NCI-H2029 treated with DMSO at 0.1 percent for 48 hours (cell line): ENCODE measurements at places on chromosomes 4 and X.

GRCh38 chr4:6716958-6717655 is 1.1 kb downstream of the BLOC1S4 start:
- no peak for DNase-seq

GRCh38 chr4:10021653-10022023 is 341 bp upstream of the SLC2A9 start:
- no peak for DNase-seq

- no peak for DNase-seq
These were observed 171.7 kb upstream of the HCCS start for GRCh38 chrX:10939424-10939823.

GRCh38 chr4:42750091-42750490 is 93.2 kb upstream of the ATP8A1 start:
- no peak for DNase-seq

DNA sequence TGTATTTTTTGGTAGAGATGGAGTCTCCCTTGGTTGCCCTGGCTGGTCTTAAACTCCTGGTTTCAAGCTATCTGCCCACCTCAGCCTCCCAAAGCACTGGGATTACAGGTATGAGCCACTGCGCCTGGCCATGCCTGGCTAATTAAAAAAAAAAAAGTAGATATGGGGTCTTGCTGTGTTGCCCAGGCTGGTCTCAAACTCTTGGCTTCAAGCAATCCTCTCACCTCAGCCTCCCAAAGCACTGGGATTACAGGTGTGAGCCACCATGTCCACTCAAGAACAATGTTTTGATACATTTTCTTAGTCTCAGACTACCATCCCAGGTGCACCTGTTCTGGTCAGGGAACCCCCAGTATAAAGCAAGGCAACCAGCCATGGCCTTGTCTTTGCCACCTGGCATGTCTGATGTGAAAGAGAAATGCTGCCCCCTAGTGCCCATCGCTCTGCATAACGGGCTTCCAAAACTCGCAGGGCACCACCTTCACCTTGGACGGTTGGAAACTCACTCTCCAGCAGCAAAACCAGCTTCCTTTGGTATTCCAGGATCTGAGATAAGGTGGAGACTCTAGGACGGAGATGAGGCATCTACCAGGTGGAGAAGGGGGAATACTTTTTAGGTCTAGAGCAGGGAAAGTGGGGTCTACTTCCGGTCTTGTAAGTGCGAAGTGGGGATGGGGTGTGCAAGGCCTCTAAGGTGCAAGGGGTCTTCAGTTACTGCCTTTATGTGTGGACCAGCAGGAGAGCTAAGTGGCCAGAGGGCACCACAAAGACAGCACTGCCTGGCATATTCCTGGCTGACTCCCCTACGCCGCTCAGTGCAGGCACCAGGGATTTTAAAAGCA is 47.7 kb upstream of the AFAP1 start:
- peak; percentile 39 for DNase-seq

- DNase-seq, result peak; percentile 31
These were observed 120.4 kb upstream of the SCML1 start for GRCh38 chrX:17616936-17617335.

DNA sequence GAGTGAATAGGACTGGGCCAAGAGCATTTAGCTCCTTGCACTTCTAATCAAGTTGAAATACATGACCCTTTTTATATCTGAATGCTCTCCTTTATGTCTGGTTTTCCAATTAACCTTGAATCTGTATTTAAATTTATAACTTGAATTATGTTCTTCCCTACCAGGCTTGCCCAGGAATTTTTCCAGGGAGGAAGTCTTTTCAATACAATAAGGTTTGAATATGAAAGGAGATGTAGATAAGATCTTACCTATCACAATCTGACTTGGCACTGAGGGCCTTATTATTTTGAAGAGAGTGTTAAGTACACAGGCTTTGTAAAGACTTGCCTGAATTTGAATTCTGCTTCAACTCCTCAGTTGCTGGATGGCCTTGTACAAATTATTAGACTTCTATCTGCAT is 555.7 kb downstream of the PCDH7 start:
- DNase-seq, result no peak

DNA sequence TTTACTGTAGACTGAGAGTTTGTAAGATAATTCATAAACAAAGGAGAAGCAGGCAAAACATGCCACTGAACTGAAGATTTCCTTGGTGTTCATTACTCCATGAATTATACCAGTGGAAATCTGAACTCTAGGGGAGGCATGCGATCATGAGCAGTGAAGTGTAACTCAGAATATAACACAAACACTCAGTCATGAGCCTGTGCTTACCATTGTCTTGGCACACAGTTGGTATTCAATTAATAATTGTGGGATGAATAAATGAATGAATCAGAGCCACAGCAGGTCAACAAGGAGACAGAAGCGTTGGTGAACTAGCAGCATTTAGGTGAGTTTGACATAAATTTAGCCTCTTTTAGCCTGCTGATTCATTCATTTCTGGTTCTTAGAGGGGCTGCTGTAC is 263.5 kb upstream of the DKK2 start:
- no peak for DNase-seq

- no peak for DNase-seq
These were observed 431.6 kb downstream of the GABRG1 start for GRCh38 chr4:45692131-45692735.

DNA sequence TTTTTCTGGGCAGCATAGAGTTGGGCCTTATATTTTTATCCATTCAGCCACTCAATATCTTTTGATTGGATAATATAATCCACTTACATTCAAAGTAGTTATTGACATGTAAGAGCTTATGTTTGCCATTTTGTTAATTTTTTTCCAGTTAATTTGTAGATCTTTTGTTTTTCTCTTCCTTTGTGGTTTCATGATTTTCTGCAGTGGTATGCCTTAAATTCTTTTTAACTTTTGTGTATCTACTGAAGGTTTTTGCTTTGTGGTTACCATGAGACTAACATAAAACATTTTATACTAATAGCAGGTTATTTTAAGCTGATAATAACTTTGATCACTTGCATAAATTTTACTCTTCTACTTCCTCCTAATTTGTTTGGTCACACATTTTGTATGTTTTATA is 140.8 kb upstream of the GATB start:
- no peak for DNase-seq

GRCh38 chr4:112153211-112153791 is 8.0 kb downstream of the FAM241A start:
- DNase-seq, result no peak

DNA sequence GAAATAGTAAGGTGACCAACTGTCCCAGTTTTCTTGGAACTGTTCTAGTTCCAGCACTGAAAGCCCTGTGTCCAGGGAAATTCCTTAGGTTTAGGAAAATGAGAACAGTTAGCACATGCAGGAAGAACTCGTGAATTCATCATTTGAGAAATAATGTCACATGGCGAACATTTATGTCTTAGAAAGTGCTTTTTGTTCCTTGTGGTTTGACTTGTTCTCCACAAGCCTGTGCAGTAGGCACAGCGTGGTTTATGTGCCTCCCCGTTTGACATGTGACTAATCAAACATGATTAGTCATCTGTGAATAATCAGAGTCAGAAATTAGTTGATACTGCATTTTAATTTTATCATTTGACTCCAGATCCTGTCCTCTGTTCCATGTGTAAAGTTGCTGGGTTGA is 556.0 kb upstream of the CPEB2 start:
- no peak for DNase-seq

- DNase-seq, result peak; percentile 6
These were observed 26.0 kb upstream of the YTHDC1 start for GRCh38 chr4:68375667-68376559.

GRCh38 chrX:63258144-63258543 is 93.0 kb downstream of the SPIN4 start:
- DNase-seq, result no peak

DNA sequence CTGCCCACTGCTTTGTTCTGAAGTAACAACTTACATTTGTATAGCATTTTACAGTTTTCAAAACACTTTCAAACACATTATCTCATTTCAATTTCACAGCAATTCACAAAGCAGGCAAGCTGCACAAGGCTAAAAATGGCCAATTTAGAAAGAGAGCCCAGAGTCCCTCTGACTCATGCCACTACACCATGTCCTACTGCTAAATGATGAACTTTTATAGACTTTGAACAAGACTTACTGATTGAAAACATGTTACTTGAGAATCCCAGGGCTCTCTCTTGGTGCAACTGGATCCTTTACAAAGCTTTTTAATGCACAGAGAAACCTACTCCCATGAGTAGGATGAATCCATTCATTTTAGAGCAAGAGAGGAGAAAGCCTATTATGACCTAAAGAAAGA is 5.8 kb upstream of the G3BP2 start:
- no peak for DNase-seq

DNA sequence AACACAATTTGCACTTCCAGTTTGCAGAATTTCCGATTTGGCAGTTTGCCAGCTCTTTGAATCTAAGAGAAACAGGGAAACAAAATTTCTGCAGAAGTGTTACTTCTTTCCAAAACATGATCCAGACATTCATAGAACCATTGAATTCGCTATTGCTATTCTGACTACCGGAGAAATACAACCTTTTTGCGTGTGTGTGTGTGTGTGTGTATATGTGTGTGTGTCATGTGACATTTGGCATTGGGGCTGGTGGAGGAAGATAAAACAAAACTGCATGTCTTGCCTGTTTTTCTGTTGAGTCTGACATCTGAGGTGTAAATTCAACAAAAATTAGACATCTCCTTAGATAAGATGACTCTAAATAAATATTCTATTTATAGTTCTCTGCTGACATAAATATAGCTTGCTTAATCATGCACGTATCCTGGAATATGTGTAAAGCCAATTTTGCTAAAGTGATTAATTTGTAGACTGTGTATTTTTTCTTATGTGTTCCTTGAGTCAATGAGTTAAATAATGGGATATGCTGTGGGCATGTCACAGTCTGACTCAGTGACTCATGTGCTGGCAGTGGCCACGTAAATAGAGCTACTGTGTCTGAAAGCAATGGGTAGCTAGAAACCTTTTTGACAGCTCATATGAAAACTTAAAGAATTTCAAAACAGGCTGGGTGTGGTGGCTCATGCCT is 98.9 kb downstream of the HPGD start:
- DNase-seq, result no peak

DNA sequence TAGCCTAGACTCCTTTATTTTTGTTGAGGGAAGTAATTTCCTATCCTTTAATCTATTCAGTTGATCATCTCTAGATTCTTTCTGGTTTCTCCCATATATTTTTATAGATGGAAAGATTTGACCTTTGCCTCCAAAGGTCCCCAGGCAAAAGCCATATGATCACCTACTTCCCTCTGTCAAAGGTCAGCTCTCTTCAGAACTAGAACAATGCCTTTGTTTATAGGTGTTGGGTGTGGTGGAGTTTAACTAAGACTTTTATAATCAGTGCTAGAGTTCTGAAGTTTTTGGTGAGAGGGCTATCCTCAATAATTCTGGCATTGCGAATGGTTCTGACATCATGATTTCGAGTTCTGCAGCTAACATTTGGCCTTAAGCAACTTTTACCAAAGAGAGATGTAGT is 19.0 kb upstream of the DCAF8L2 start:
- DNase-seq, result no peak

DNA sequence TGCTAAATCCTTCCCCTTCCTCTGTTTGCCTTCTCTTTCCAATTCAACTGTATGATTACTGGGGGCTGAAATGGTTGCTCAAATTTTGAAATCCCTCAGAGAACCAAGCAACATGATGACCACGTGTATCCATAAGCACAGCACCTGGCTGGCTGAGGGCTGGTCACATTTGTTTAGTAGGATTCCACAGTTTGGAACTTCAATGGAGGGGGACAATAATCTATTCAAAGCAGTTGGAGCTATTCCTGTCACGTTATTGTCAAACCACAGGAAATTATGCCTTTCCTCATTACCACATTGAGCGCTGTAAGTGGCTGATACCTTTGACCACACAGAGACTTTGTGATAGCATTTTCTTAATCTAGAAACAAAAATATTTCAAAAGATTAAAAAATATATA is 7.0 kb downstream of the TMSB4X start:
- DNase-seq, result no peak

DNA sequence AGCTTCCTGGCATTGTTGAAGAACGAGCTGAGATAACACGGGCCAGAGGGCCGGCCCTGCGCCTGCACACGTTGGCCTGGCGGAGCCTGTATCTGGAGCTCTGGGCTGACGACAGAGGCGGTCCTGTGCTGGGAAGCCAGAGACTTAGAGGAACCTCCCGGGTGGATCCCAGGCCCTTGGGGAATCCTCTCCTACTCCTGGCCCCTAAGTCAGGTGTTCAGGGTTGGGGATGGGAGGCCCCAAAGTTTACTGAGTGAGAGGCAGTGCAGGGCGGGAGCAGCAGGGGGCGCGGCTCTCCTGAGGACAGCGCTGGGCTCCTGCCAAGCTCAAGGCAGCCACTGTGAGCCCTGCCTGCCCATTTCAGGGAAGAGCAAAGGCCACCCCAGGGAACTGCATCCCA is 2.5 kb upstream of the HTRA3 start:
- peak; percentile 16 for DNase-seq

- no peak for DNase-seq
These were observed 105.1 kb downstream of the FNIP2 start for GRCh38 chr4:158873795-158874401.

GRCh38 chr4:22635692-22636091 is 57.0 kb upstream of the GBA3 start:
- no peak for DNase-seq

GRCh38 chr4:166039822-166040221 is 166.8 kb downstream of the TLL1 start:
- DNase-seq, result no peak

DNA sequence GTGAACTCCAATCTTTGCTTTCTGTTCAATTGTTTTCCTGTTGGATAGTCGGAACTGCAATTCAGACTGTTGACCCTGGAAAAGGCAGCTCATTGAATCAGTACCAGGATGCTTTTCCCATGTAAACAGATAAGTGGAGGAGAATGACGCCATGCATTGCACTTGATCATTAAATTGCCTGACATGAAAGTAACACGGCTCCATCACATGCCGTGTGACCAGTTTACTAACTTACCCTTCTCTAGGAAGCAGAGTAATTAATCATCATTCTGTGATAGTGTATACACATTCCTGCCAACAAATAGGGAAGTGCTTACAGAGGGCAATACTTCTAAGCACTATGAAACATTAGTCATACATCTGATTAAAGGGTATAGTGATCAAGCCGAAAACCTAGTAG is 101.4 kb downstream of the PPARGC1A start:
- DNase-seq, result no peak

DNA sequence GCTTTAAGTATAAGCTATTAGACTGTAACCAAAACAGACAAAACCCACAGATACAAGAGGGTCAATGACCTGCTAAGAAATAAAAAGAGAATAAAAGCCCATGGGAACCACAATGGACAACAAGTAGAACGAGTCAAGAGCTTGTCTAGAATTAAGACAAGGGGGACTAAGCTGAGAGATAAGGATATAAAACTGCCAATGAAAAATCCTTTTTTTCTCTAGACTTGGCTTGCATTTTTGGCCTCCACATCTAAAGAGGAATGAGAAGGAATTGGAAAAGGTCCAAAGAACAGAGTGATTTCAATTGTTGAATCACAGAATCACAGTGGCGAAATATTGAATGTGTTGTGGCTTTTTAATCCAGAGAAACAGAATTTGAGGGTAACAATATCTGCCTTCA is 135.7 kb downstream of the QDPR start:
- no peak for DNase-seq

DNA sequence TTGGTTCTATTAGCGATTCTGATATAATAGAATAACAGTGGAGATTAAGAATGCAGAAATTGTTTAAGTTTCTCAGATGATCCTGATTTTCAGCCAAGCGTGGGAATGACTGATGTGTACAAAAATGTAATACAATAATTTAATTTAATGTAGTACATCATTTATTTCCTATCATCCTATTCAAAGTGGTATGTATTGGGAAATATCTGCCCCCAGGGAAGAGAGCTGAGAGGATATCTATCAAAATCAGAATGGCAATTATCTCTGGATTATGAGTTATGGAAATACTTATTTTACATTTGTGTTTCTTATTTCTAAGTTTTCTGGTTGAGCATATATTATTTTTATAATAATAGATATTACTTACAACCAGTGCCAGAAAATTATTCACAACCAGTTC is 3.9 kb downstream of the FABP2 start:
- DNase-seq, result no peak
